T follicular helper cell (primary cell): ENCODE measurements at places on chromosomes 6 and 20.

GRCh38 chr20:62898970-62899632 is 27.2 kb downstream of the DIDO1 start:
- no peak for DNase-seq

DNA sequence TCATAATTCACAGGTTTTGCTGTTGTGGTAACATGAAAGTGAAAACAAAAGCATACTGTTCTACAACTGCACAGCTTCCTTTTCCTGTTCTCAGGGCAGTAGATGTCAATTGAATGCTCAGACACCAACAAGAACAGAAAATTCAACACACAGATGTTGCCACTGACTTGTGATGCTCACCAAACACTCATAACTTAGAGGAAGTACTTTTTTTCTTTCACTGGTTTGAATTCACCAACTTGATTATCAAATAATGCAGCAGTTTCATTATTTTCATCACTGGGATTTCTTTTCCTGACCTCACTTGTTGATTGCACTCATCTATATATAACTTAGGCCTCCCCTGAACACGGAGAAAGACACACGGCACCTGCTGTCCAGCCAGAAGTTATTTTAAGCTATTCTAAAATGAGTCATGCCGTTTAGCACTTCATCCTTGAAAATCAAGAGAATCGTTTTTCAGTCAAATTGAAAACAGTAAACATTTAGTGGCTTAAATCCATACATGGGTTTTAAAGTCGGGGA is 949 bp downstream of the TXLNB start:
- no peak for DNase-seq

- DNase-seq: no peak
Observed at GRCh38 chr20:54184071-54184470, 10.3 kb upstream of the CYP24A1 start.

DNA sequence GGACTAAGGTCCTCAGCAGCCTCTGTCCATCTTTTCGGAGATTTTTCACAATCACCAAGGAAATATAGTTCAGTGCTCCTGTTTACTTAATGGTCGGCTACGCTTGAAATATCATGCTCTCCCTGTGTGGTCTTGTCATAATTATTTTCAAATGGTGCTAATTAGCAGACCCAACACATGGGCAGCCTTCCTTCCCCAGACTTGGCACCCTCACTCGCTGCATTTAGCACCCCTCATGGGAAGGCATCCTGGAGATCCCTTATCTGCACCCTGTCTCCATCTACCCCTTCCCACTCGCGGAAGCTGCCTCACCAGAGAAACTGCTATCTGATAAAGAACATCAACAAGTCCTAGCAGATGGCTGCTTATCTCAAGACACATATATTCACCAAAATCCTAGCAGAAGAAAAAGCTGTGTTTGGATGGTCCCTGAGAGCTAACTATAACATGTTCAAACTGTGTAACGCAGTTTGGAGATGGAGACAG is 131.0 kb upstream of the ESR1 start:
- DNase-seq: no peak

- no peak for DNase-seq
Observed at GRCh38 chr6:155157101-155157500, 106.7 kb upstream of the CLDN20 start.

GRCh38 chr20:36856195-36856594 is 19.7 kb upstream of the TLDC2 start:
- no peak for DNase-seq

GRCh38 chr20:46809706-46810360 is 84.8 kb upstream of the EYA2 start:
- no peak for DNase-seq

DNA sequence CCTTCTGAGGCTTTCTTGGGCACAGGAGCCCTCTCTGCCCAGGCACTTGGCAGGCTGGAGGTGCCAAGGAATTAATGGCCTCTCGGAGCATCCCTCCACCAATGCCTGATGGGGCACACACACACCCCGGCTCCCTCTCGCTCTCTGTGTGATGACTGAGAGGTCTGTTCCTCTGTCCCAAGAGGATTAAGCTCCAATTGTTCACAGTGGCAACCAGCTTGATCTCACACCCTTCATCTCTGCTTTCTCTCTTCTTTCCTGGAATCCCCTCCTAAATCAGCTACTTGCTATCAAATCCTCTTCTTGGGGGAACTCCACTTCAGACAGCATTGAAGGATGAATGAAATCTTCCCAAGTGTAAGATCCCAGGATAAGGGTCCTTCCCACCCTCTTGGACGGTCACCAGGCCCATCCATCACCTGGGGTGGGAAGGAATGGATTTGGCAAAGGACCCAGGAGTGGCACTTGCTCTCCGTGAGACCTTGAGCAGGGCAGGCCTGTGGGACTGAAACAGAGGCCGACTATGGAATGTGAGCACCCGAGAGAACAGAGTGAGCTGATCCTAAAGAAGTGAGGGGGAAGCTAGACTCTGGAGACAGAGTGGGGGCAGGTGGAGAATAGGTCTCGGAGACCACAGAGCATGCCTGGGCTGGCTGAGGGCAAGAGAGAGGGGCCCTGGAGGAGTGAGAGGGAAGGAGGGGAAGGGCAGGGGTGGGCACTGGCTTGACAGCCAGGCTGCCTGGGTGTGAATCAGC is 93.6 kb downstream of the GRM4 start:
- no peak for DNase-seq

- DNase-seq: no peak
Observed at GRCh38 chr6:32166411-32167061, 2.1 kb downstream of the EGFL8 start.

GRCh38 chr20:21074605-21075336 is 31.4 kb downstream of the LINC00237 start:
- no peak for DNase-seq

DNA sequence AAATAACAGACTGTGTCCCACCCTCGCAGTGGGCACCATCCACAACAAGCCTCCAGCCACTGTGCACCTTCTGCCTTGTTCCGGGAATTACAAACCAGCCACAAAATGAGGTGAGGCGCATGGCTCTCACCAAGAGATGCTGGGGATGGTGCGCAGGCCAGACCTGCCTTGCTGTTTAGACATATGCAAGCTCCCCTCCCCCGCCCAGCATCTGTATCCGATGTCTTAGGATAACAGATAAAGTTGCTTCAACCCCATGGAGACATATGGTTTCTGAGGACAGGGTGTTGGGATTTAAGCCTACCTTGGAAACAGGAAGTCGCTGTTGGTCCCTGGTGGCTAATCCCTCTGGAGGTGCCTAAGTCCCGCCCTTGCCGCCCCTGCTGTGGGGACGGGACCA is 50.4 kb upstream of the MPC1 start:
- DNase-seq: no peak

DNA sequence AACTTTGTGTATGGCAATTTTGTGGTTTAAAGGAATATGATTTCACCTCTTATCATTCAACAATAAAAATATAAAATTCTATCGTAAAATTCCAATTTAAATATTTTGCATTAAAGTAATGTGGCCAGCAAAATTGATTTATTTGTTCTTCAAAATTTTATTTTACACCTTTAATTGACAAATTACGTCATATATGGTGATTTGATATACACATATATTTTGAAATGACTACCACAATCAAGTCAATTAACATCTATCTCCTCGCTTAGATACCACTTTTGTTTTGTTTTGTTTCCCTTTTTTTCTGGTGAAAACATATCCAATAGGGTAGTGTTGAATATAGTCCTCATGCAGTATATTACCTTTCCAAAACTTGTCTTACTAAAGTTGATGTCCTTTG is 467.6 kb upstream of the HS3ST5 start:
- no peak for DNase-seq

- no peak for DNase-seq
Observed at GRCh38 chr20:52971498-52972189, 514 bp upstream of the TSHZ2 start.

- DNase-seq: no peak
Observed at GRCh38 chr6:107648983-107649382, 159.1 kb downstream of the SOBP start.

DNA sequence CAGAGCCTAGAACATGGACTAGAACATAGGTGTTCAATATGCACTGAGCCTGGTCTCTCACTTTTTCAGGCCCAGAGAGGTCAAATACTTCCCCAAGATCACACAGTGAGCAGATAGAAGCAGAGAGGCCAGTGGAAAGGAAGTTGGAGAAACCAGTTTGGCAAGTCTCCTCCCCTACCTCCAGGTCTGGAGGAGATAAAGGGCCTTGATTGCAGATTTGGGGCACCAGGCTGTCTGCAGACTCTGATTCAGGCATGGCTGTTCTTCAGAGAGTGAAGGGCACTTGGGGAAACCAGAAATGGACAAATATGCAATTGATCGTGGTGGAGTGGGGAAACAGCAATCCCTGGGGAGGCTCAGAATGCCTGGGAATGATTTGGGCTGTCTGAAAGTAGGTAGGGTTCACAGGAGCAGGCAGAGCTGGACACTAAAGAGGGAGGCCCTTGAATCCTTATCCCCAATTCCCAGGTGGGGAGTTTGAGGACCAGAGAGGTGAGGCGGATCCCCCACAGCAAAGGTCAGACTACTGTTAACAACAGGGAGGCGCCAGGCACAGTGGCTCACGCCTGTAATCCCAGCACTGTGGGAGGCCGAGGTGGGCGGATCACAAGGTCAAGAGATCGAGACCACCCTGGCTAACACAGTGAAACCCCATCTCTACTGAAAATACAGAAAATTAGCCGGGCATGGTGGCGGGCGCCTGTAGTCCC is 2.3 kb downstream of the PEDS1 start:
- DNase-seq: no peak

GRCh38 chr6:56959094-56959493 is 4.2 kb downstream of the BEND6 start:
- no peak for DNase-seq

GRCh38 chr6:119259027-119259426 is 90.5 kb downstream of the MAN1A1 start:
- no peak for DNase-seq

DNA sequence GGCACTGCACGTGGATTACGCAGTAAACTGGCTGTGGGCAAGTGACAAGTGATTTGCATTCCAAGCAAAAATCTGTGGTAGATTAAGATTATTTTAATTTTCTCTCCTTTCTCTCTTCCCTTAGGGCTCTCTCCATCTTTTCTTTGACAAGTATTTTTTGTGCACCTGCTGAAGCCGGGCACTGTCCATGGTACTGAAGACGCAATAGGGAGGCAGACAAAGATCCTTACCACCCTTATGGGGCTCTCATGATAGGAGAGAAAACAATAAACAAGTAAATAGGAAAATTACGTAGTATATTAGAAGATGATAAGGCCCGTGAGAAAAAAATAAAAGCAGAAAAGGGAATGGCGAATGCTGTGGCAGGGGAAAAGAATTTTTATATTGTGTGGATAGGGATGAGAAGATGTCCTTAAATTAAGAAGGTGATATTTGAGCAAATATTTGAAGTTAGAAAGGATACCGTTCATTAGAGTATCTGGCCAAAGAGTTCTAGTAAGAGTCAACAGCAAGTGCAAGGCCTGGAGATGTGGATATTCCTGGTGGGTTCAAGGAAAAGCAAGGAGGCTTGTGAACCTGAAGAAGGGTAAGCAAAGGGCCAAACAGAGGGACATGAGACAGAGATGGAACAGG is 146.0 kb downstream of the LAMP5 start:
- DNase-seq: no peak

DNA sequence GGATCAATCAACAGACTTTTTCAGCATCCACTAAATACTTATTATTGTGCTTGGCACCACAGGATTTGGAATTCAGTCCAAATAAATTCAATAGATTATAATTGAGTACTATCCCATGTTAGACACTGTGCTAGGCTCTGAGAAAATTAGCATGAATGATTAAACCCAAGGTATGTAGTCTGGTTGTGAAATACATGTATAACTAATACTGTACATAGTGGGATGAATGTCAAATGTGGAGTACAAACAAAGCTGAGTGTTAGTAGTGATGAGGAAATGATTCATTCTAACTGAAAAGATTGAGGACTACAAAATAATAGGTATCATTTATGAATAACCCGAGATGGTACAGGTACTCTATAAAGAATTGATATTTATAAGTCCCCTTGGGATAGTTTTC is 111.9 kb upstream of the FLRT3 start:
- no peak for DNase-seq

DNA sequence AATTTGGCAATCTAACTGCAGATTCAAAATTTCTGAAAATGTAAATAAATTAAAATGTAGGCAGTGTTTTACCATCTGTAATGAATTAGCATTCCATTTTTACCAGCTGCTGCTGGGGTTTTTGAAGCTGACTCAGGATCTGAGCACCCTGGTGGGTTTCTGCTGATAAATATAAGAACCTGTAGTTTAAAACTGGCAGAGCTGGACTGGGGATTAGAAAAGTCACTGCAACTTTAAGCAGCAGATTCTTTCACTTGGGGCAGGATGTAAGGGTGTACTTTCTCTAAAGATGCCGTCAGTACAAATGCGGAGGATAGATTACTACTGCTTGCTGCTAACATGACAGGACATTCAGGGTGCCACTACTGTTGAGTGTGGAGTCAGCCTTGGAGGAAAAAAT is 341.8 kb downstream of the CDKAL1 start:
- DNase-seq: no peak

- DNase-seq: no peak
Observed at GRCh38 chr20:10510216-10510615, 75.1 kb downstream of the SLX4IP start.

- no peak for DNase-seq
Observed at GRCh38 chr6:75118925-75119515, 86.8 kb downstream of the COL12A1 start.

GRCh38 chr6:161482517-161482858 is 208.6 kb upstream of the AGPAT4 start:
- no peak for DNase-seq

- no peak for DNase-seq
Observed at GRCh38 chr6:133645966-133646740, 242.8 kb upstream of the TCF21 start.

- DNase-seq: no peak
Observed at GRCh38 chr6:132369526-132369925, 31.7 kb downstream of the MOXD1 start.

- DNase-seq: no peak
Observed at GRCh38 chr20:46128310-46129151, 10.4 kb downstream of the CD40 start.

GRCh38 chr6:143961886-143962878 is 45.9 kb downstream of the PLAGL1 start:
- DNase-seq: no peak

- DNase-seq: no peak
Observed at GRCh38 chr6:46273911-46274310, 103.1 kb upstream of the ENPP5 start.

GRCh38 chr6:101275251-101275650 is 118.3 kb upstream of the GRIK2 start:
- DNase-seq: no peak

GRCh38 chr20:50182346-50182745 is 8.3 kb upstream of the CEBPB start:
- no peak for DNase-seq

DNA sequence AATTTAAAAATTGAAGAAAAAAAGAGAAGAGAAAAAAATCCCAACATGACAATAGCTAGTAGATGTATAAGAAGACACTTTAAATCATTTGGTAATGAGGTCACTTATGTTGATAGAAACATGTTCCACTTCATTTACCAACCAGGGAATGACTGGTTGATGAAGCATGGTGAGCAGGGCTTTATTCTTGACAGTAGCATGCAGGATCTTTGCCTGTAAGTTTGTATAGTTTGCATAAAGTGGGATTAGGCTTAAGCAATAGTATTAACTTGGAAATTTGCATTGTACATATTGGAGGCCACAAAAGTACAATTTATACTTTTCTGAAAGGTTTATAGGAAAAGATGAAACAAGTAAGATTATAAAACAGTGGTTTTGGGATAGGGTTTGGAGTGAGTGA is 67.0 kb downstream of the NOX3 start:
- no peak for DNase-seq
